ENCODE measurements at places on chromosomes 6 and 20.

- H3K4me1 ChIP-seq, result peaks cover 5% of the 10 kb centered on the region
- H3K36me3 ChIP-seq, result no peaks in the 10 kb centered on the region
- no peak for DNase-seq
- no peak overlapping the region for H3K4me3 ChIP-seq
- no peaks in the 10 kb centered on the region for H3K27me3 ChIP-seq
Measured at GRCh38 chr20:47765271-47765670, 20.0 kb downstream of the SULF2 start.

- no peak overlapping the region for H3K4me3 ChIP-seq
- no peak for DNase-seq
- H3K4me1 ChIP-seq, result no peaks in the 10 kb centered on the region
- no peaks in the 10 kb centered on the region for H3K27me3 ChIP-seq
Measured at GRCh38 chr6:68126089-68126749, 508.9 kb upstream of the ADGRB3 start.

- H3K27me3 ChIP-seq, result no peaks in the 10 kb centered on the region
- H3K27ac ChIP-seq, result no peak overlapping the region
- H3K36me3 ChIP-seq, result no peaks in the 10 kb centered on the region
- no peak for DNase-seq
- no peak overlapping the region for H3K4me3 ChIP-seq
Measured at GRCh38 chr20:11128220-11128718, 454.5 kb upstream of the JAG1 start.

DNA sequence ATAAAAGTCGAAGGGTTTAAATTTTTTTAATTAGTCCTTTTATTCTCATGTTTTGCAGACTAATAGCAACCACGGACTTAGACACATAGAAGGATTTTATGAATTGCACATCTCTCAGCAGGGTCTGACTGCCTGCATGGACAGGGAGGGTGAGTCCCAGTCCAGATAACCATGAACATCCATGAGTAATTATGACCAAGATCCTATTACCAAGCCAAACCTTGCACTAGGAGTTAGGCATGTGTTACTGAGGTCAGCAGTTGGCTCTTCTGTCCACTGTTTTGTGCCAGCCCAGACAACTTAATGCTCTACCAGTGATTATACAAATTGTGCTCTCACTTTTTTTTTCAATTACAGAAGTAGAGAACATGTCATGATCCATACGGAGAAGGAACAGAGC is 211.2 kb downstream of the MAFB start:
- DNase-seq, result no peak
- H3K4me1 ChIP-seq, result no peaks in the 10 kb centered on the region
- no peaks in the 10 kb centered on the region for H3K27me3 ChIP-seq
- H3K4me3 ChIP-seq, result no peak overlapping the region
- no peaks in the 10 kb centered on the region for H3K36me3 ChIP-seq
- H3K27ac ChIP-seq, result no peak overlapping the region

DNA sequence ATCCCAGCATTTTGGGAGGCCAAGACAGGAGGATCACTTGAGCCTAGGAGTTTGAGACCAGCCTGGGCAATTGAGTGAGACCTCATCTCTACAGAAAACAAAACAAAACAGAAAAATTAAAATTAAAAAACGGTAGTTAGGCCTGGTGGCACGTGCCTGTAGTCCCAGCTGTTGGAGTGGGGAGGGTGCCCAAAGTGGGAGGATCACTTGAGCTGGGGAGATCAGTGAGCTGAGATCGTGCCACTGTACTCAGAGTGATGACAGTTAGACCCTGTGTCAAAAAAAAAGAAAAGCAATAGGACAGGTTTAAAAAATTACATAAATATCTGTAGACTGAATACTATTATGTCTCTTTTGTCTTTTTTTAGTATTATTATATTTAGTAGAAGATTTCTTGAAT is 64.3 kb downstream of the ITCH start:
- no peaks in the 10 kb centered on the region for H3K4me1 ChIP-seq
- H3K36me3 ChIP-seq, result peaks cover 4% of the 10 kb centered on the region
- H3K4me3 ChIP-seq, result no peak overlapping the region
- no peak for DNase-seq

DNA sequence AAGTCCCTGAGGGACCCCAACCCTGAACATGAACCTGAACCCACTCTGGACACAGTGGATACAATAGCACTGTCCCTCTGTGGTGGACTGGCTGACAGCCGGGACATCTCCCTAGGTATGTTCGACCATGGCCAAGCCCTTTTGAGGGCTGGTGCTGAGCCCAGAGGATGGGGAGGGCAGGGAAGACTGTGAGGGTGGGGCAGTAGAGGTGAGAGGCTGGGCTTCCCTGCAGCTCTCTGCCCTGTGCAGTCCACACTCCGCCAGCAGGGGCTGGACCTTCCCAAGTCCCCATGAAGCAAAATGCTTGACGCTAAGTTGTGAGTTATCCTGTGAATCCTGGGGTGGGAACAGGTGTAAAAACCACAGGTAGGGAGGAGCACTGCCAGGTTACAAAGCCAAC is 11.5 kb downstream of the LPIN3 start:
- DNase-seq, result no peak
- no peak overlapping the region for H3K27ac ChIP-seq
- H3K4me1 ChIP-seq, result no peaks in the 10 kb centered on the region
- H3K4me3 ChIP-seq, result no peak overlapping the region
- no peaks in the 10 kb centered on the region for H3K36me3 ChIP-seq
- H3K27me3 ChIP-seq, result no peaks in the 10 kb centered on the region

DNA sequence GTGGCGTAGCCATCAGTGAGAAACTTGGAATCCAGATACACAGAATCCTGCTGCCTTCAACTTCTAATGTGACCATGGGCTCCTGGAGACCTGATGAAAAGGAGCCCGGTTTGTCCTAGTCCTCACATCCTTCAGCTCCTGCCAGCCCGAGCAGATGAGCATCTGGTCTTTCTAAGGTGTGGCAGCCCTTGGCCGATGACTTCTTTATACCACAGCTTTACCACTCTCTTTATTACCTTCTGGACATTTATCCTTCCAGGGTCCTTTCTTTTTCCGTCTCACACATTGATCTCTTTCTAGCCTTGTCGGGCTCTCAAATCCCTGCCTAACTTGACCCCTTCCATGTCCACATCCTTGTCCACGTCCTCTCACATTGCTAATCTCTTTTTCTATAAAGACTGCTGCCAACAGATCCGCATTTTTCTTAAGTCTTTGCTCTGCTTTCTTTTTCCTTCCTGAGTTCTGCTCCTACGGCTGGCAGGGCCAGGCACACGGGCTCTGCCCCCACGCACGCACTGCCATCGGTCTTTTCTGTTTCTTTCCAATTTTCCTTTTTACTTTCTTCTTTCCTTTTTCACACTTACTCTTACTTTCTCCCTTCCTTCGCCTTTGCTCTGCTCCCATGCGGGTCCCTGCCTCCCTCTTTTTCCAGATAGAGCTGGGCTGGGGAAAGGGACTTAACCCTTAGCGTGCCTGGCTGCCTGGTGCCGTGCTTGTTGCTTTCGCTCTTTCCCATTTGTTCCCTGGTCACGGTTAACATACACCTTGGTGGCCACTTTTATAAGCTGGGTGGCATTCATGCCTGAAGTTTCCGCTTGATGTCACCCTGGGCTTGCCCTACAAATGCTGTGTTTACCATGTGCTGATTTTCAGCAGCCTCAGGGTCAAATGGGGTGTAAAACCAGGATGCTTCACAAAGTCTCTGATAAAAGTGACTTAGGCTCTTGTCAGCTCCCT is 9.4 kb upstream of the GMPR start:
- no peak overlapping the region for H3K4me3 ChIP-seq
- peaks cover 1% of the 10 kb centered on the region for H3K4me1 ChIP-seq
- H3K36me3 ChIP-seq, result no peaks in the 10 kb centered on the region
- no peak overlapping the region for H3K27ac ChIP-seq
- DNase-seq, result no peak

GRCh38 chr20:52084727-52085126 is 106.9 kb downstream of the ZFP64 start:
- DNase-seq, result no peak
- no peaks in the 10 kb centered on the region for H3K27me3 ChIP-seq
- no peaks in the 10 kb centered on the region for H3K4me1 ChIP-seq
- no peak overlapping the region for H3K4me3 ChIP-seq

DNA sequence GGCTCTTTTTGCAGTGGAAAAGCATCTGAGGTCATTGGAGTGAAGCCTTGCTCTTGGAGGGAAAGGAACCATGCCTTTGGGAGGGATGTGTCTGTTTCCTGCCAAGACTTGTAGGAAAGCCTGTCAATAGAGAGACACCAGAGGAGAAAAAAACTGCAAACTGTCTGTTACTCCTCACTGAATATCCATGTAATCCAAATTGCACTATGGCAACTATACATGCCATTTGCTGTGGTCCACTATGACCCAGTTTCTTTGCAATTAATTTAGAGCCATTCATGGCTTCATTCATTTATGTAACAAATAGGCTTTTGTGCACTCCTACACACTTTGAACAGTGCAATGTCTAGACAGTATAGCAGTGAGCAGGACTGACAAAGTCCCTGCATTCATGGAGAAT is 296.5 kb downstream of the SLC35F1 start:
- H3K27me3 ChIP-seq, result no peaks in the 10 kb centered on the region
- DNase-seq, result no peak
- no peak overlapping the region for H3K4me3 ChIP-seq
- no peaks in the 10 kb centered on the region for H3K36me3 ChIP-seq
- H3K4me1 ChIP-seq, result peaks cover 3% of the 10 kb centered on the region
- no peak overlapping the region for H3K27ac ChIP-seq

- H3K27me3 ChIP-seq, result no peaks in the 10 kb centered on the region
- peak; percentile 64 for DNase-seq
- no peak overlapping the region for H3K4me3 ChIP-seq
- no peaks in the 10 kb centered on the region for H3K36me3 ChIP-seq
- no peak overlapping the region for H3K27ac ChIP-seq
Measured at GRCh38 chr6:40845553-40845952, 193.5 kb downstream of the UNC5CL start.

DNA sequence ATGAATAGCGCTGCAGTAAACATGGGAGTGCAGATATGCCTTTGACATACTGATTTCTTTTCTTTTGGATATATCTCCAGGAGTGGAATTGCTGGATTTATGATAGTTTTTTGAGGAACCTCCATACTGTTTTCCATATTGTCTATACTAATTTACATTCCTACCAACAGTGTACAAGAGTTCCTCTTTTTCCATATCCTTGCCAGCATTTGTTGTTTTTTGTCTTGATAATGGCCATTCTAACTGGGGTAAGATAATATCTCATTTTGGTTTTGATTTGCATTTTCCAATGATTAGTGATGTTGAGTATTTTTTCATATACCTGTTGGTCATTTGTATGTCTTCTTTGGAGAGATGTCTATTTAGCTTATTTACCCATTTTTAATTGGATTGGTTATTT is 3.3 kb downstream of the SYCP2L start:
- no peak for DNase-seq
- H3K36me3 ChIP-seq, result no peaks in the 10 kb centered on the region
- no peaks in the 10 kb centered on the region for H3K4me1 ChIP-seq
- no peak overlapping the region for H3K4me3 ChIP-seq
- no peak overlapping the region for H3K27ac ChIP-seq

DNA sequence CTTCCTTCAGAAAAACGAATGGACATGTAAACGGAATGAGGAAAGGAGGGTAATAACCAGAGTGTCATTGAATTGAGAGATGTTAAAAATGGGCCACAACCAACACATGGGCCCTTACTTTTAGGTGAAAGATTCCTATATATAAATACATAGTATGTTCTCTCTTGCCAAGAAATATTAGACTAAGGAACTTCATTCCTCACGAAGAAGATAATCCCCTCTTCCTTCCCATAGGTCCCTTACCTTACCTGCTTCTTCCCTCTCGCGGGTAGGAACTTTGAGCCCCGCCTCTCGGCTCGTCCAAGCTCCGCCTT is 295 bp upstream of the TBC1D22B start:
- H3K27me3 ChIP-seq, result no peaks in the 10 kb centered on the region
- DNase-seq, result no peak
- H3K4me1 ChIP-seq, result peaks cover 2% of the 10 kb centered on the region
- H3K4me3 ChIP-seq, result peak overlapping the region; percentile 4
- H3K36me3 ChIP-seq, result no peaks in the 10 kb centered on the region

GRCh38 chr20:10924644-10925201 is 250.9 kb upstream of the JAG1 start:
- no peaks in the 10 kb centered on the region for H3K36me3 ChIP-seq
- H3K4me3 ChIP-seq, result no peak overlapping the region
- DNase-seq, result no peak

GRCh38 chr20:49747707-49748524 is 34.2 kb upstream of the B4GALT5 start:
- H3K27ac ChIP-seq, result no peak overlapping the region
- no peak overlapping the region for H3K4me3 ChIP-seq
- H3K27me3 ChIP-seq, result no peaks in the 10 kb centered on the region
- no peaks in the 10 kb centered on the region for H3K36me3 ChIP-seq
- DNase-seq, result no peak

GRCh38 chr6:24662236-24662635 is 4.5 kb downstream of the TDP2 start:
- peaks cover 2% of the 10 kb centered on the region for H3K36me3 ChIP-seq
- no peak overlapping the region for H3K4me3 ChIP-seq
- no peak for DNase-seq
- H3K4me1 ChIP-seq, result peaks cover 8% of the 10 kb centered on the region
- no peak overlapping the region for H3K27ac ChIP-seq
- H3K27me3 ChIP-seq, result no peaks in the 10 kb centered on the region

- DNase-seq, result no peak
- H3K4me1 ChIP-seq, result no peaks in the 10 kb centered on the region
- H3K27me3 ChIP-seq, result no peaks in the 10 kb centered on the region
- H3K27ac ChIP-seq, result no peak overlapping the region
Measured at GRCh38 chr20:32918751-32919150, 60.0 kb downstream of the EFCAB8 start.

DNA sequence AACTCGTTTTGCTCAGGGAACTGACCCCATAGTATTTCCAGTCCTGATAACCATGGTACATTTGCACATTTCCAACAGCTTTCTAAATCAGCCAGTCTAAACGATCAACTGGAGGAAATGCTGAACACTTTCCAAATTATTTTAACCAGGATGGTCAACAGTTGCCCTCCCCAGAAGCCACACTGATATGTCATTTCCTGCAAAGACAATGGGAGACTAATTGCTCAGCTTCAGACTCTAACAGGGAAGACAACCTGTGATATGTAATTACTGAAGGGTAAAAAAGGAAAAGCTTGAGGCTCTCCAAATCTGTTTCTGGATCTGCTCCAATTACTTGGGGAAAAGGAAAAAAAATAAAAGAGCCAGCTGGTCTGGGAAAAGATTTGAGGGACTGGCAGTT is 88.8 kb downstream of the FYN start:
- no peak for DNase-seq
- H3K27me3 ChIP-seq, result no peaks in the 10 kb centered on the region
- H3K4me1 ChIP-seq, result peaks cover 2% of the 10 kb centered on the region
- no peak overlapping the region for H3K4me3 ChIP-seq
- H3K27ac ChIP-seq, result no peak overlapping the region
